ENCODE measurements at places on chromosomes 12 and 14.
A peak's percentile ranks its signal among the peaks of the same experiment; 100 is the strongest.

DNA sequence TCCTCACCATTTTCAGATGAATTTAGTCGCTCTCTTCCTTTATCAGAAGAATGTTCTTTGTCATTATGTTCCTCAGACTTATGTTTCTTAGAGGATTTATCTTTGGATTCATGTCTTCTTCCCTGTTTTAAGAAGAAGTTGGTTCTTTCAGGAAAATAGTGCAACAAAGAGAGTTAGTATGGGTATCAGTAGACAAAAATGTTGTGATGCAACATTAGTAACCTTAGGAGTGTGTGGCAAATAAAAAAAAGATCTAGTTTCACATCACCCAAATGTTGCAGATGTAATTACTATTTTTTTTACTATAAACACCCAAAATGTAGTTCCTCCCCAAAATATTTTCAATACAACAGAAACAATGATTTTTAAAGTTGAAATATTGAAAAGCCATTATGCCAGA, 7.8 kb downstream of the RSRC2 start:
- DNase-seq = no peak

GRCh38 chr12:75656210-75656609, 144.8 kb upstream of the KRR1 start:
- no peak for DNase-seq

- no peak for DNase-seq
These were observed 1.3 kb downstream of the NKX2-8 start for GRCh38 chr14:36580856-36581831.

GRCh38 chr12:46462641-46463355, 90.2 kb upstream of the SLC38A2 start:
- DNase-seq = no peak

- no peak for DNase-seq
These were observed 16.5 kb upstream of the GABARAPL1 start for GRCh38 chr12:10196210-10196609.

DNA sequence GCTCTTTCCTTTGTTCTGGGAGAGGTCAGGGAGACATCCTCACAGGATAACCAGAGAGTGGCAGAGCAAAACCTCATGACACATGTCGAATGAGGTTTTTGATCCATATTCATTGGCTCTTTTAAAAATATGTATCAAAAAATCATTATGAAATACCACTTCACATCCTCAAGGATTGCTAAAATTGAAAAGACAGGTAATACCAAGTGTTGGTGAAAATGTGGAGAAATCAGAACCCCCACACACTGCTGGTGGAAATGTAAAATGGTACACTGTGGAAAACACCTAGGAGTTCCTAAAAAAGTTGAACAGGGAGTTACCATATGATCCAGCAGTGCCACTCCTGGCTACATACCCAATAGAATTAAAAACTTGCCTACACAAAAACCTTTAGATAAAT, 107.8 kb upstream of the ARID2 start:
- DNase-seq = no peak

DNA sequence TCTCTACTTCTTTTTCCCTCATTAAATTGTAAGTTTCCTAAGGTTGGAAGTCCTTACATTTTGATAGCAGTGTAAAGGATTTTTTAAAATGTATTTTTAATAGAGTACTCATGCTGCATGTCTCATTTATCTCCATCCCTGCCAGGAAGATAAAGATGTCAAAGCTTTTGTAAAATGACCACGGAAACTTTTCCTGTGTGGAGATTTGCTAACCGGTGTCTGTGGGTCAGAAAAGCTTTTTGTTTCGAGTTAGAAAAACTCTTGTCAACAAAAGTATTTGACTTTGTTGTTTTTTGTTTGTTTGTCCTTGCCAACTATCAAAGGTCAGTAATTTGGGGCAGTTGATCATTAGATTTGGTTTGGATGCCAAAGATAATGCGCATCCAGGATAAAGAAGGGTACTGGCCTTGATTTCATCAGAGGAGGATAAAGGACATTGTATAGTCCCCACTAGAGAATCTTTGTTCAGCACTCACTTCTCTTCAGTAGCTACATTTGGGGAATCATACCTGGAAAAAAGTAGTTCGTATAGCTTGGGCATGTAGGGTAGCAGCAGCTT, 156.8 kb upstream of the HIF1A start:
- DNase-seq = no peak

GRCh38 chr14:36522972-36523715, 3.1 kb upstream of the NKX2-1 start:
- DNase-seq = no peak

GRCh38 chr12:44765796-44766195, 110.3 kb downstream of the NELL2 start:
- DNase-seq = no peak

DNA sequence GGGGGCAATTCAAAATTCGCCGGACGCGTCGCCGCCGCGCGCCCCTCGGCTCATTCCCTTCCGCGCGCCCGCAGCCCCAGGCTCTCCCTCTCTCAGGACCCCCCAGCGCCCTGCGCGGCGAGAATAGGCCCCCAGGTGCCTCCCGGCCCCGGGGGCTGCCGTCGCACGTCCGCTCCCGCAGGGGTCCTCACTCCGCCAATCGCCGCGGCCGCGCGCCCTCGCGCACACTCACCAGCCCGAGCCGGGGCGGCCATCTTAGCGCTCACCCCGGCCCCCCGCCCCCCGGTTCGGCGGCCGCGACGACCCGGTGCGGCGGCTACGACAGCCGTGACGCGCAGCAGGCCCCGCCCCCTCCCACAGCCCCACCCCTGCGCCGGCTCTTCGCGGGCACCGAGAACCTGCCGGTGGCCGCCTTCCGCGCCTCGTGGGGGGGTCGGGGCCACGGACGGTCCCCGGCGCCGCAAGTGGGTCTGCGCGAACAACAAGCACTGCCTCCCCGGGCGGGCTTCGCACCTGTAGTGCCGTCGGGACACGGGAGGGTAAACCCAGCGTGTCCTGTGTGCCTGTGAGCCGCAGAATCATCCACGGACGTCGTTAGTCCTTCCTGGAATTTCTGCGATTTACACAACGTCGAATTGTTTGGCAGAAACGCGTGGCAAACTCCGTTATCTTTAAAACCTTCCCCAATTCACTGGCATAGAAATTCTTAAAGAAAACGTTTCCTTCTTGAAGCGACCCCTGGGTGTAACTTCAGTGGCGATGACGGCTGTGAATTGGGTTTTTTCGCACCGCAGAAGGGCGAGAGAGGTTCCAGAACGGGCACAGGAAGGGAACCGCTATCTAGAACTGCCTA, 2.5 kb downstream of the USP44 start:
- DNase-seq = peak; percentile 26

DNA sequence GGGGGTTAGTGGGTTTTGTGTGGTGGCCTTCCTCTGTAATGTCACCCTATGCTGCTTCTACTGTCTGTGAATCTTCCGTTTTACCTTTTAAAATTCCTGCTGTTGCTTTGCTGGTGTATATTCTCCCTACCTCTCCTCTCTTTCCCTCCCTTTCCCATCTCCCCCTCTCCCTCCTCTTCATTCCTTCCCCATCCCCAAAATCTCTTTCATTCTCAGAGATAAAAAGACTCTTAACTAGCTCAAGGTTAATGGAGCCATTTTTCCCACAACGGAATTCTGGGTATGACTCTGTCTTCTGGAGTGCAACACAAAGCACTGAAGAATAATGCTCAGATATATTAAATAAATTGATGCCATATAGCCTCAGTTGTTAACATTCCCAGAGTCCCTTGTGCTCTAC, 148.1 kb downstream of the EGLN3 start:
- DNase-seq = no peak

GRCh38 chr14:55921511-55921910, 196.7 kb upstream of the PELI2 start:
- no peak for DNase-seq

DNA sequence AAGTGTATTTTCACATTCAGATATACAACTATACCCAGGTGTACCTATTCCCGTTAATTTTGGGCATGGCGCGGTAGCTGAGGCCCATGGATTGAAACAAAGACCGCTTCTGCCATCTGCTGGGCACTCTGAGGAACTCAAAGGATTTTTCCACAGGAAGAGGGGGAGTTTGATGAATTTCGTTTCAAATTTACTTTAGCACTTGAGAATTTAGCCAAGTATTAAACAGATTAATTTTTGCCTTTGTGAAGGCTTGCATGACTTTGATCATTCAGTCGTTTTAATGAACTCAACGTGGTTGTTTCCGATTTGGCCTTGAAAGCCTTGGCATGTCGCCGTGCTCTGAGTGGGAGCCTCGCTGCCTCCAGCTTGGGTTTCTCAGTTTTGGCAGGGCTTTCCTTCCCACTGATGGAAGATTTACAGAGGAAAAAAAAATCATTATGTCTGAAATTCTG, 153.2 kb upstream of the DDHD1 start:
- no peak for DNase-seq

DNA sequence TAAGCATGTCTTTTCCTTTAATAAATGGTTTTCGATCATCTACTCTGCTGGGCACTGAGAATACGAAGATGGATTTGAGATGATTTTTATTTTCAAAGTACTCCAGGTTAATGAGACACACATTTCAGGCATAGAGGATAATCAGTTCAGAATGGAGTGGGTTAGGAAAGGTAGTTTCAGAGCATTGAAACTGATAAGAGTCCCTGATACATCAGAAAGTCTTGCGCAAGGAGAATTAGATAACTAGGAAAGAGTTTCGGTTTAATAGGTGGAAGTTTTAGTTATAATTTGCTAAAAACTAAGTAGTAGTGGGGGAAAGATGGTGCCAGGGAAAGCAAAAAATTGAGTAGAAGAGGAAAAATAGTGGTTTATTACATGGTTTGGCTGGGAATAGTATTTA, 50.1 kb downstream of the ZDHHC17 start:
- DNase-seq = no peak

GRCh38 chr12:93186131-93186530, 191.6 kb upstream of the NUDT4 start:
- no peak for DNase-seq

- DNase-seq = no peak
These were observed 490.2 kb downstream of the NELL2 start for GRCh38 chr12:44385964-44386363.

DNA sequence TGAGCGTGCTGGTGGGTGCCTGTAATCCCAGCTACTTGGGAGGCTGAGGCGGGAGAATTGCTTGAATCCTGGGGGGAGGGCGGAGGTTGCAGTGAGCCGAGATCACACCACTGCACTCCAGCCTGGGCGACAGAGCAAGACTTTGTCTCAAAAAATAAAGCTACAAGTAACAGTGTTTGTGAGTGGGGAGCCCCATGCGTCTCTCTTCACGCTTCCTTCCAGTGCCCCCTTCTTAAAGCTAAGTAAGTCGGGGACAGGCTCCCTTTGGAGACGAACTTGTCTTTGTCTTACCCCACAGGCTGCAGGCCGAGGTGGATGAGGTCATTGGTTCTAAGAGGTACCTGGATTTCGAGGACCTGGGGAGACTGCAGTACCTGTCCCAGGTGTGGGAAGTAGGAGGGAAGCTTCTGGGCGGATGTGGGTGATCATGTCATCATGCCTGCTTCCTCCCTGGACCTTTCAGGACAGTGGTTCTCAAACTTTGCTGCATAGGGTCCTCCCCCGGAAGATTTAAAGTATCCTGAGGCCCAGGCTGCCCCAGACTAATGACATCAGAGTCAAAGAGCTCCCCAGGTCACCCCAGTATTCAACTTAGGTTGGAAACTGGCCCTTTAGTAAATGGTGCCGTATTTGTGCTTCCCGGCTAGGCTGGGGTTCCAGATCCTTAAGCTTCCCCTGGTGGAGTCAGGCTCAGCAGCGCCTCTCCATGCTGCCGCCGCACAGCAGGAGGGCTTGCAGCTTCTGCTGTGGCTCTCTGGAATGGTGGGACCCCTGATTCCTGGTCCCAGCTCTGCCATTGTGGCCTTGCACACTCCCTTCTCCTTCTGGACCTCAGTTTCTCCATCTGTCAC, 37.1 kb downstream of the CYP46A1 start:
- no peak for DNase-seq

DNA sequence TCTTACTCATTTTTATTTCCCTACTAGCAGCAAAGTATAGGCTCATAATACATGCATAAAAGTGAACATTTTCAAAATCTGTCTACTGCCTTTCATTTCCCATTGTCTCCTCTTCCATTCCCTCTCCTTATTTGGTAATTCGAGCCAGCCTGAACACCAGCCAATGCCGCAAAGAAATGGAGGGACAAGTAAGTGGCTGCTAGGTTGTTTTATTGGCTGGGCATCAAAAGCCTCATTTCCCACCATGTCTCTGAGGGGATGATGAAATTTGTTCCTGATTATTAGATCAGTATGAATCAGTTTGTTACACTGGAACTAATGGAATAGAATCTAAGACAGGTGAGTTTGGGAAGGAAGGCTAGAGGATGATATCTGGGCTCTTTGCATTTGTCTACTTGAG, 143.5 kb downstream of the KCNA5 start:
- no peak for DNase-seq

- no peak for DNase-seq
These were observed 23.8 kb downstream of the NFKBIA start for GRCh38 chr14:35380794-35381193.

- no peak for DNase-seq
These were observed 4.0 kb downstream of the FGF6 start for GRCh38 chr12:4441355-4442335.

- DNase-seq = no peak
These were observed at the start of gene NPC2 for GRCh38 chr14:74492776-74493342. TSS of gene NPC2 (minus strand) at chr14:74493305. CDS start at chr14:74493274, 31 bp downstream.

DNA sequence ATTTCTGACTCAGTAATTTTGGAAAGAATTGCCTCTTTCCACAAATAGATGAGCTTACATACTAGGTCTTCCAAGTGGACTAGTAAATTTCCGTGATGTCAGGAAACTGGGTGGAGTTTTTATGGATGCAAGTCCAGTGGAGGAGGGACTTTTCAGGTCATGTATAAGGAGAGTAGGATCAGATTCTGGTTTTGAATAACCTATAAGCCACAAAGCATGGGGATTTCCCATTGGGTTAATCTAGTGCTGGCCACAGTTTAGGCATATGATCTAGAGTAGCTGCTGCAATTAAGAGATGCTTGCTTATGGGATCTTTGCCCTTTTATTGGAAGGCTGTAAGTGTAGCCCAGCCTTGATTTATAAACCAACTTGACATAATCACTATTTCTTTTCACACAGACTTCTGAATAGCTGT, 33.8 kb downstream of the STK38L start:
- no peak for DNase-seq

- DNase-seq = no peak
These were observed 751.4 kb downstream of the FSCB start for GRCh38 chr14:43755707-43756106.

DNA sequence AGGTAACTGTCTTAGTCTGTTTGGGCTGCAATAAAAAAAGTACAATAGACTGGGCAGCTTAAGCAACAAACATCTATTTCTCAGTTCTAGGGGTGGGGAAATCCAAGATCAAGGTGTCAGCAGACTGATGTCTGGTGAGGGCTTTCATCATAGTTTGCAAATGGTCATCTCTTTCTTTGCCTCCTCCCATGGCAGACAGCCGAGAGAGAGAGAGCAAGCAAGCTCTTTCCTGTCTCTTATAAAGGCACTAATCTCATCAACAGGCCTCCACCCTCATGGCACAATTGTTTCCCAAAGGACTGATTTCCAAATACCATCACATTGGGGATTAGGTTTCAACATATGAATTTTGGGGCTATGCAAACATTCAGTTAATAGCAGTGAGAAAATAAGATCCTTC, 445.6 kb upstream of the FLRT2 start:
- DNase-seq = no peak

GRCh38 chr12:92002673-92003382, 142.8 kb downstream of the BTG1 start:
- DNase-seq = no peak

All from activated CD8-positive, alpha-beta memory T cell treated with anti-CD3 and anti-CD28 coated beads for 1 hour (primary cell).